Omental fat pad (tissue), 4 donors: ENCODE measurements at places on chromosomes 2 and 18. TPM values are rescaled to one million over a fixed set of nuclear protein-coding genes. Genes with fewer than 3 reads are reported as not detected.

GRCh38 chr18:7626922-7627440 lies 59.9 kb downstream of the PTPRM start:
- DNase-seq = no peak

DNA sequence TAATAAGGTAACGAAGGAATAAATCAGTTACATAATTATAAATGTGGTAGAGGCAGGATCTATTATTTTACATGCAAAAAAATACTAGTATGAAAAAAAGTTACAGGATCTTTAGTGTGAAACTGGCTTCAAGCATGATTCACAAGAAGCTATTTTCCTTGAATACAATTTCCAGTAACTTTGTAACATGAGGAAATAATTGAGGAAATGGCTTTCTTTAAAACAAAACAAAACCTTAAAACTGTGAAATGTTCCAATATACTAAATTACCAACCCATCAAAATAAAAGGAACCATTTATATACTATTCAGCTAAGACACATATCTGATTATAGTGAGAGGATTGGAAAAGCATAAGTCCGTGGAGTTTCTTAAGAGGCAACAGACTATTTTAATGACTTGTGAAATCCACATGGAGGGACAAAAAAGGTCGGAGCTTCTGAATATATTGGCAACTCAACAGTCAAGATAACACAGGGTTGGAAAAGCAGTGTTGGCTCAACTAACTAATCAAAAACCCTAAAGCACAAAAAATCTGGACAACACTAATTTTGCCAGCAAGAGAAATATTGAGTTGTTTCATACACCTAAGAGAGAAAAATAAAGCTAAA lies 10.6 kb downstream of the IRS1 start:
- DNase-seq = no peak

DNA sequence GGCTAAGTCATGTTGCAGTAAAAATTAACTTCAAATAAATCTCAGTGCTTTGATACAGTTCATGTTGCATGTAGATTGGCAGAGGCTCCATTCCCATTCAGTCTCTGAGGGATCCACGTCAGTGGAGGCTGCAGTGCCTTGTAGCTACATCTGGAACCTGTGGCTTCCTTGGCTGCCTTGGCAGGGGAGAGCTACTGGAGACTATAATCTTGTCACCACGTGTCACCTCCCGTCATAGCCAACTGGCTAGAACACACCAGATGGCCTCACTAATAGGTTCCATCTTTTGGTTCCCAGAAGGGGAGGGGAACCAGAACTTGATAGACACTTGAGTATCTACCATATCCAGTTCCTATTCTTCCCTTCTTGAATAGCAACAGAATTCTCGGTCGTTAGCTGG lies 28.4 kb downstream of the E2F6 start:
- DNase-seq = no peak

DNA sequence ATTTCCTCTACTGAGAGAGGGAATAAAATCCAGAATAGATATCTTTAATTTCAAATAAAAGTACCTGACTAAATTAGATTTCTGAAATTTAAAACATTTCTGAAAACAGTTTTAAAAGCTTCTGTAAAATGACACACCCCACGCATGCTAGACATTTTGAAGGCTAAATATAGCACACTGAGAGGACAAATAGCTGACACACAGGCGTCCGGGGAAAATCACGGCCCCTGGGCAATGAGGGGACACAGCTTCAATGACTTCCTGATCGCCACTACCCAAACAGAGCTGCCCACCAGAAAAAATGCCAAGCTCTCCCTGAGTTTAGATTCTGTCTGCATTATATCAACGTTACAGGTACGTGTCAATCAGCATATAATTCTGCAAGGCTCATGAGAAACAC lies 10.9 kb downstream of the TBC1D8 start:
- DNase-seq = no peak

Gene CASP8
- total RNA-seq = 22.9 TPM

DNA sequence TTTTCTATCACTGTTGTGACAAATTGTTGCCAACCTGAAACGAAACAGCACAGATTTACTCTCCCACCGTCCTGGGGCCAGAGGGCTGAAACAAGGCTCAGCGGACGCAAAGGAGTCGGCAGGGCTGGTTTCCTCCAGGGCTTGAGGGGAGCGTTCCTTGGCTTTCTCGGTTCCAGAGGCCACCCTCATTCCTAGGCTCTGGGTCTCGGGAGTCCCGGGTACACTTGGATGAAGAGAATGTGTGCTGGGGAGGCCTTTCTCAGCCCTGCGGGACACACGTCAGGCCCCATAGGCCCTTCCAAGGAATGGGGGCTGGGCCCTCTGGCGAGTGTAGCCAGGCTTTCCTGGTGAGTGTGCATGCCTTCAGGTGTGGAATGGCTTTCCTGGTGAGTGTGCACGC lies 287.3 kb upstream of the HS6ST1 start:
- no peak for DNase-seq

Gene CFAP65
- not detected for total RNA-seq

Gene KDSR
- total RNA-seq = 46.3 TPM

DNA sequence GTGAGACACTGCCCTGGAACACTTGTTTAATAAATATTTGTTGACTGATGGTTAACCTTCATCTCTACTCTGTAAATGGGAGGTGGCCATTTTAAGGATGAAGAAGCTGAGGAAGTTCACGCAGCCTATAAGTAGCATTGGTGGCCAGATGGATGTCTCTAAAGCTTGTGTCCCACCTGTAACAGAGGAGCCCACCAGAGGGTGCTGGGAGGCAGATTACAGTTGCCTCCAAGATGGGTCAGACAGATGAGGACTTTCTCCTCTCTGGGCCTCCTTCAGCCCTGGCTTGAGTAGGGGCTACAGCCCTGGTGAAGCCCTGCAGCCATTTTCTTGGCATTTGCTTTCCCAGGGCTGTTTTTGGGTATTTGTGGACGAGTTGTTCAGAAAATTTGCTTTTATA lies 45.0 kb upstream of the MCFD2 start:
- DNase-seq = no peak

Gene DES
- total RNA-seq = 185 TPM

- DNase-seq = no peak
Observed at GRCh38 chr2:113324684-113325160, 46.0 kb upstream of the PAX8 start.

- DNase-seq = no peak
Observed at GRCh38 chr2:128008074-128008672, 19.7 kb downstream of the SAP130 start.

GRCh38 chr2:152465541-152465940 lies 130.6 kb downstream of the FMNL2 start:
- no peak for DNase-seq

GRCh38 chr2:124039762-124040291 lies 14.7 kb downstream of the CNTNAP5 start:
- no peak for DNase-seq

GRCh38 chr2:172745636-172746035 lies 10.0 kb downstream of the RAPGEF4 start:
- no peak for DNase-seq

DNA sequence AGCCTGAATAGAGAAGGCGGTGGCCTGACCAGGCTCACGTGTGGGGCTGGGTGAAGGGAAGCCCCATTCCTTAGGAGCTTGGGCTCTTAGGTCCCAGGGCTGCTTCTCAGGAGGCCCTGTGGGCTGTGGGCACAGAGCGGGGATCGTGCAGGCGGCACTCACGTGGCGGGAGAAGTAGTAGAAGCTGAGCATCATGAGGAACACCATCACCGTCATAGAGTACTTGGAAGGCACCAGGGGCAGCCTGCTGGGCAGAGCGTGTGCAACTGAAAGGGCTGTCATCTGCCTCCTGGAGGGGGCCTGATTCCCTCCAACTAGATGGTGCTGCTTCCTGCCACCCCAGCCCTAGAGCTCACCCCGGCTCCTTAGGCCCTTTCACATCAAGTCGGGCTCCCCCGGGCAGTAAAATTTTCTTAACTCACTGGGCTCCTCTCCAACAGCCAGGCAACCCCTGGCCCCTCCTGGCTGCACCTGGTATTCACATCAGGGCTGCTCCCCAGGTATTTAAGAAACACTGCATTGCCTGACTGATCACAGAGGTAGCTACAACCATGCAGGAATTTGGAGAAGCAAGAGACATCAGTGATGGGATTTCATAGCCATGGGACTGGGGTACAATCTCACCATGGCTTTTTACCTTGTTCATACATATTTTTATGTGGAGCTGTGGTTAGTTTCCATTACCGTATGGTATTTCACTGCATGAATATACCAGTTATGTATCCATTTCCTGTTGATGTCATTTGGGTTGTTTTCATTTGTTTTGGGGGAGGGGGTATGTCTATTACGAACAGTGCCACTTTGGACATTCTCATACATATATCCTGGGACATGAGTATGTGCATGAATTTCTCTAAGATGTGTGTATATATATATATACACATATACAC lies 32.9 kb downstream of the CENPO start:
- no peak for DNase-seq

DNA sequence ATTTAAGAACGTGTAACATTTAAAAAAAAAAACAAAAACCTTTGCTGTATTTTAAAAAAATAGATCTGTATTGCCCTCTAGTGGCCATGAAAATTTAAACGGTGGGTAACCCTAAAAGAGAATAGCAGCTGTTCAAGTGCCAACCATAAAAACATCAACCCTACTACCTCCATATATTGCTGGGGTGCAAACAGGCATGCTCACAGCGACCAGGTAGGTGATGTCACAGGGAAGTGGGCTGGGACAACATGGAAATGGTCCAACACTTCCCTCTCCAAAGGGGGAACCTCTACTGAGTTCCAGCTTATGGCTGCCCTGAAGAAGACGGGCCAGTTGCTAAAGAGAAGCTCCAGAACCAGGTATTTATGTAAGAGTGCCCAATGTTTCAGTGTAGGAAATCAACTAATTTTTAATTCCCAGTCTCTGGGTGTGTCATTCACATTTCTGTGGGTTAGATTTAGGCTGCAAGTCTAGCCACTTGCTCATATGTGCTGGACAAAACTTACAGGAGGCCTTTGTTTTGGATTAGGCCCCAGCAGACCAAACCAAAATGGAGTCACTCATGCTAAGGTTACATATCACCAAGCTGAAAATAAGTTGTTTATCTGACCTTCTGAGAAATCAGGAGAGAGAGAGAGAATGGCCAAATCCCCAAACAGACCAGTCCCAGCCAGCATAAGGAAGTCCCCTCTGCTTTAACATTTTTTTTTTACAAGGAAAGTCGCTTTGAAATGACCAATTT lies 54.5 kb downstream of the SKA1 start:
- DNase-seq = no peak

Gene PLA2R1
- 6.5 TPM for total RNA-seq
